NCI-H1417 treated with DMSO at 0.1 percent for 48 hours (cell line): ENCODE measurements at places on chromosomes 3 and 15.

DNA sequence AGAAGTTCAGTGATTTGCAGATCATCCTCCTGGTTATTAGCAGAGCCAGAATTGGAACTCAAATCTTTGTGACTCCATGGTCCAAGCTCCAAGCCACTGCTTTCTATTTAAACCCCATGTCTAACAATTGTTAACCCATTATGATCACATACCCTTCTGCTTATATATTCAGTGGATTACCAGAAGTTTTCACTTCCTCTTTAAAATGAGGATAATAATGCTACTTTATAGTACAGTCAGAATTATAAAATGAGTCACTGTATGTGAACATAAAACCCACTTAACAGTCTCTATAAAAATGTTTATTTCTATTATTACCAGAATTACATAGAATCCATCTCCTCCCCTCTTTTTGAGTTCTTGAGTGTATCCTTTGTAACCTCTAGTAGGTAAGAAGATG is 550.7 kb upstream of the DPPA4 start:
- no peak for DNase-seq

DNA sequence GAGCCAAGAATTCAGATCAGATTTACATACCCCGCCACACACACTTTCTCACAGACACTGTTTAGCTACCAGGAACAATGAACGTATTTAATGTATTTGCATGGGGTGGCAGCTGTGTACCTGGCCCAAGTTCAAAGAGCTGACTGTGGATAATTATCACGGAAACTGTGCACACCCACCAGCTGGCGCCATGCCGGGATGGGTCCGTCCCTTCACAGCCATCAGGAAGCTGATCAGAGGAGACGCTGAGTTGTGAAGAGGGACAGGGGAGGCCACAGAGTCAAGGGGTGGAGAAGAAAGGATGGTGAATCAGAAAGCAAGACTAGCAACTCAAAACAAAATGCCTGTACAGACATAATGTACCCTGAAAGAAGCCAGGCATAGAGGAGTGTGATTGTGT is 13.1 kb upstream of the PLA2G4D start:
- no peak for DNase-seq

DNA sequence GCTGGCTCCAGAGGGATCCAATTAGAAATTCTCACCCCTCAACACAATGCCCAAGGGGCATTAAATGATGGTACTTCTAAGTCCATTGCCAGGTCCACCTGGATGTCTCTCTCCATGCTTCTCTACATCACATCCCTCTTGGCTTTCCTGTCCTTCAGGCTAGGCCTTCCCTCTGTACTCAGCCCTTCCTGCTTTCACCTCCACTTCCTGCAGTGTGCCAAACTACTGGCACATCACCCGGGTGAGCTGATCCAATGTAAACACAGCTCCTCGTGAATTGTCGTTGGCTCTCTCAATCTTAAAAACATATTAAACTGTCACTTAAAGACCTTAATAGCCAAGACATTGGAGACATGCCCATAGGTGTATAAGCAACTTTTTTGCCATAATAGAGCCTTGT is 4.0 kb downstream of the LMCD1 start:
- no peak for DNase-seq

- DNase-seq: no peak
Observed at GRCh38 chr3:21750831-21751391, at the start of gene ZNF385D. Gene ZNF385D (minus strand): TSS chr3:21751210. CDS start chr3:21750916, 294 bp downstream.

DNA sequence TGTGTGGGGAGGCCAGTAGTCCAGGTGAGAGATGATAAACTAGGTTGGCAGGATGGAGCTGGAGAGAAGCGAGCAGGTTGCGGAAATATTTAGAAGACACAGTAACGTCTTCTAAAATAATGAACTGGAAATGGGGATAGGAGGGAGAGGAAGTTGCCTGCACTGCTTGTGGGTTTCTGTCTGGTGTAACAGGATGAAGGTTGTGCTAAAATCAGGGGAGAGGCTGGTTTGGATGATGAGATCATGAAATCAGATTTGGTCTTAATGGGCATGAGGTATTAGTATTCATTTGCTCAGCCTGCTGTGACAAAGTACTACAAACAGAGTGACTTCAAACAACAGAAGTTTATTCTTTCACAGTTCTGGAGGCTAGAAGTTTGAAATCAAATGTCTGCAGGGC is 32.1 kb upstream of the TNFAIP8L3 start:
- DNase-seq: no peak

- DNase-seq: no peak
Observed at GRCh38 chr3:127779747-127780146, 42.6 kb downstream of the MGLL start.

- DNase-seq: no peak
Observed at GRCh38 chr3:122577409-122578031, at the start of gene PARP15. Gene PARP15 (plus strand): TSS chr3:122577650. CDS start chr3:122577668, 18 bp downstream.

DNA sequence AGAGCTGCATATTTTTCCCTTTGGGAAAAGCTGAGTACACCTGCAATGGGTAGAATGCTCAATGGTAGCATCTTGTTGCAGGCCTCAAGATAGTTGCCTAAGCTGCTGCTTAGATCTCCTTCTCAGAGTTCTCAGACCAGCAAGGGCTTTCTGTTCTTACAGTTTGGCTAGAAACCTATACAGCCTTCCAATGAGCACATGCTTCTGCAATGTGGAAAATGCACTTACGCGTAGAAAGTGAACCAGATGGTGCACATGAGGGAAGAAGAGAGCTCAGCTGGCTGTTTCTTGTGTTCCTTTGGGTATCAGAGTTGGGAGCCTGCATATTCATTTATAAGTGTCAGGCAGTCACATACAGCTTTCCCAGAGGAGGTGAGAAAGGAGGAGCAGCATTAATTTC is 136.4 kb downstream of the B3GALNT1 start:
- no peak for DNase-seq

DNA sequence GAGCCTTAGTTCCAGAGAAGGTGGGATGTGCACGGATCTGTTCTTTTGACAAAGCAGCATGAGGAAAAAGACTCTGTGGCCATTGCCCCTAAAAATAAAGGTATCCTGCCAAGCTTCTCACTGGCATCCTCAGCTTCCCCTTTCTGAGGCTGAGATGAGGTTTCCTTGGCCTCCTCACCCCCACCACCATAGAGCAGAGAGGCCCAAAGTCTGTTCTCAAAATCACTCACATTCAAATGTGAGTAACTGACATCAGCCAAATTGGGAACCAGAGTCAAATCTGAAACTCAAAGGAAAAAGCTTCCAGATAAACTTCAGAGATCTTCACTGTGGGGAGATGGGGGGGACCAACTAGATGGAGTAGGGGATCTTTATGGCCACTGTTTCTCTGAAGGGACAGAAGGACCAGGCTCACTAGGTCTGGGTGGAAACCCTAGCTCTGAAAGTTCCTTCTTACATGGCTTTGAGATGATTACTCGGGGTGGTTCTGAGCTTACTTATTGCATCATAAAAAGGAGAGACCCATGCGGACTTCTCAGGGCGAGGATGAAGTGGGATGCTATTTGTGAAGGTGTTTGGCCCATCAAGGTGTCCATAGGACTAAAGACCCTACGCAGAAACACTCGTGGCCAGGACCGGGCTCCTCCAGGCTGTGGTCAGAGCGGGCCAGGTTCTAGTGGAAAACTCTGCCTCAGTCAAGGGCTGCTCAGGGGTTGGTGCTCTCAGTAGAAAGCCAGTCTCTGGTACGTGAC is 61.5 kb upstream of the MEF2A start:
- DNase-seq: no peak

- no peak for DNase-seq
Observed at GRCh38 chr15:29765898-29766527, 56.3 kb downstream of the TJP1 start.

DNA sequence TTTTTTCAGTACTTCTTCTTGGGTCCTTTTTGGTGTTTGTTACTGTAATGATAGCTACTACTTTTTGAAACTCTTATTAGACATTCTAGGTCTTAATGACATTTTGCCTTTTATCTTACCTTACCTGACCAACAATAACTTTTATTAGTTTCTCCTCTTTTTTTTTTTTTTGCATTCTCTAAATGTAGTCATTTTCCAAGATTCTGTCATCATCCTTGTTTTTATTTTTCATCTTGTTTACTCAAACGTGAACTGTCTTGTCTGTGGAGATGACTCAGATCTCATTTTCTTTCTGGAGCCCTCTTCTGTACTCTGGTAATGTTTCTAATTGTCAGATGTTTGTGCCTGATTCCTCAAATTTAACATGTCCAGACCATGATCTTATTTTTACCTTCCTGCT is 2.9 kb downstream of the ABHD5 start:
- no peak for DNase-seq

GRCh38 chr15:33160581-33161165 is 33.8 kb downstream of the FMN1 start:
- DNase-seq: no peak

DNA sequence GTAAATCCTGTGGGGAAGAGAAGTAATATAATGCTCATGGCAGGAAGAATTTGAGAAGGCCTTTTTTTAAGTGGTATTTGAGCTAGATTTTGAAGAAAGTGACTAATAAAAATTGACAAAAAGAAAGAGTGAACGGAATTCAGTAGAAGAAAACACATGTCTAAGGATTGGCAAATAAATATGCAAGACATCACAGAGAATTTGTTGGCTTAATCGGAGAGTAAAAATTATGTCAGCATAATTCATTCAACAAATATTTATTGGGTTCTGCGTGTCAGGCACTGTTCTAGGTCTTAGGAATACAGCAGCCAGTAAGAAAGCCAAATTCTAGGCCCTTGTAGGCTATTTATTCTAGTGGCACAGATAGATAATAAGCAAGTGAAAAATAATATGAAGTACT is 33.6 kb upstream of the LEKR1 start:
- DNase-seq: no peak

DNA sequence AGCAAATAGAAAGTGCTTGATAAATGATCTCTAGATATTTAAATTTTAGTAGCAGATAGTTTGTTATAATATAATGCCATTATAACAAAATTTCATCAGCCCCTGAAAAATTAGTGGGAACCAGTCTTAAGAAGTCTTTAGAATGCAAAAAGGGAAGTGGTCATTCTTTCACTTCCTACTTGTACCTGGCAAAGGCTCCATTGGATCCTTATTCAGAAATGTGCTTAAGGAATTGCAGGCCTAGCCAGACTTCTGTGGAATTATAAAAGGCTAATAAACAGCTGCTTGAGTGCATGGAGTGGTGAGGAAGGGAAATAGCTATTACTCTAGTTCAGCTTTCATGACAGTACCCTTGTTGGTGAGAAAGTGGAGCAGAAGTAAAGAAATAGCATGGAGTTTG is 24.2 kb downstream of the PPM1L start:
- no peak for DNase-seq

- no peak for DNase-seq
Observed at GRCh38 chr3:142022381-142022780, 127.0 kb downstream of the TFDP2 start.

- no peak for DNase-seq
Observed at GRCh38 chr15:69038508-69038907, 24.0 kb downstream of the NOX5 start.

DNA sequence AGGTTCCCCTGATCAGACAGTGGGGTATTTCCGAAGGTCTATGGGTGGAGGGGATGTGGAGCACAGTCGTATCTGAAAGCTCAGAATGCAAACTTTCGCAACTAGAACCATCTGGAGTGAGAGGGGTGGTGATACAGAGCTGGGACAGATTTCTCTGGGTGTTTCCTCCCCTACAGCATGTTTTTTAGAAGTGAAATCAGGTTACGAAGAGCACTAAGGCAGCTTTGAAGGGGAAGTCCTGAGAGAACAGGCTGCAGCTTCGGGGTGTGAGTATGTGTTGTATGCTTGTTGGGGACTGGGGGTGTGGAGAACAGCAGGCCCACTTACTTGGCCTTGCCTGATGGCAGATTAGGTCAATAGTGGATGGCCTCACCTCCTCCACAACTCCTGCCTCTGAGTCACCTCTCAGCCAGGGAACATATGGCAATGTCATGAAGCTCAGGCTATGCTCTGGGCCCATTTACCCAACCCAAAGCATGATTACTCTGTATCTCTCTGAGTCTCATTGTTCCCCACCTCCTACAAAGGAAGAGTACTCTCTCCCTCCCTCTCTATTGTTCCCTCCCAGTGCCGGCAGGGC is 107.2 kb upstream of the RASGRP1 start:
- DNase-seq: no peak

GRCh38 chr3:27392950-27393679 is 23.9 kb upstream of the NEK10 start:
- no peak for DNase-seq

- DNase-seq: no peak
Observed at GRCh38 chr3:163821841-163822240, 1256.5 kb downstream of the SI start.

DNA sequence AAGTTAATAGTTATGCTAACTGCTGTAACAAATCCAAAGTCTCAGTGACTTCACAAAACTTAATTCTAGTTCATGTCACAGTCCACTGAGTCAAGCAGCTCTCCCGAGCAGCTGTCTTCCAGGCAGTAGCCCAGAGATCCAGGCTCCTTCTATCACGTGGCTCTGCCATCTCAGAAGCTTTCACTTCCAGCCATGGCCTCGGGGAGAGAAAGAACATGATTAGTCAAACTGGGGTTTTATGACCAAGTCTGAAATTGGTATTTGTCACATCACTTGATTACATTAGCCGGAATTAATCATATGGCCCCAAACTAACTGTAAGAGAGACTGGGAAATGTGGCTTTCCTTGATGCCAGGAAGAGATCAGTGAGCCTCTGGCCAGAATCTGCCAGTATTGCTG is 70.2 kb upstream of the DGKG start:
- DNase-seq: no peak

DNA sequence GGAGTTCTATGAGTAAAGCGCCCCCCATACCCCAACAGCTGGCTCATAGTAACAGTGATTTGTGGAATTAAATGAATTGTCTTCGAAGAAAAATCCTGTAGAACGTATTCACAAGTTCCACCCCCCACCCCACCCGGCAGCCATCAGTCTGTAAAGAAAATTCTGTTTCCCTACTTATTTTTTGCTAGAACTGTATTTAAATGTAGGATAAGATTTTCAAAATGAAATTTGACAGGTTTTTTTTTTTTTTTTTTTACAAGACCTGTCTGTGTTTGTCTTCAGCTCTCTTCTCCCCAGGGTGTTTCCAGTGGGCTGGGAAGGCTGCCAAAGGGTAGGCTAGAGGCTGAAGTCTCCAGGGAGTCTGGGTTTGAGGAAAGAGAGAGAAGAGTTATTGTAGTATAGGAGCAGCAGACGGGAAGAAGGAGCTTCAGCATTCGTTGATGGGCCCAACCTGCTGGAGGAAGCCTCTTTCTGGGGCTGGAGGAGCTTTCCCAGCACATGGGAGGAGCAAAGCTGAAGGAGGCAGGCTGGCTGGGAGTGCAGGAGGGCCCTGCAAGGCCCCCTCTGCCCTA is 130.6 kb upstream of the SEMA6D start:
- DNase-seq: peak; percentile 6

GRCh38 chr3:194277104-194277785 is 73.9 kb downstream of the CPN2 start:
- no peak for DNase-seq
